Stimulated activated CD8-positive, alpha-beta memory T cell treated with anti-CD3 and anti-CD28 coated beads, Interleukin-4, amount 100 ng/mL, for 1 hour (primary cell): ENCODE measurements at places on chromosomes 4 and X.

DNA sequence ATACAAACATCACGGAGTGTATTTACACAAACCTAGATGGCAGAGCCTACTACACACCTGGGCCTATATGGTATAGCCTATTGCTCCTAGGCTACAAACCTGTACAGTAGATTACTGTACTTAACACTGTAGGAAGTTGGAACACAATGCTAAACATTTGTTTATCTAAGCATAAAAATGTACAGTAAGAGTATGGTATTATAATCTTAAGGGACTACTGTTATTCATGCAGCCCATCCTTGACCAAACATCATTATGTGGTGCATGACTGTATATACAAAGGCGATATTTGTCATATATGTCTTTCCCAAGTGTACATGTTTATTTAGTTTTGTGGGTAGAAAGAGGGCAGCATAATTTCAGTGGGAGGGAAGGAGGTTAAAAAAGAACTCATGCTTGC is 177.7 kb upstream of the FSTL5 start:
- no peak for DNase-seq

GRCh38 chr4:73730292-73730691 is 10.1 kb upstream of the CXCL8 start:
- no peak for DNase-seq

- no peak for DNase-seq
Observed at GRCh38 chr4:138789796-138790195, 225.8 kb upstream of the NOCT start.

DNA sequence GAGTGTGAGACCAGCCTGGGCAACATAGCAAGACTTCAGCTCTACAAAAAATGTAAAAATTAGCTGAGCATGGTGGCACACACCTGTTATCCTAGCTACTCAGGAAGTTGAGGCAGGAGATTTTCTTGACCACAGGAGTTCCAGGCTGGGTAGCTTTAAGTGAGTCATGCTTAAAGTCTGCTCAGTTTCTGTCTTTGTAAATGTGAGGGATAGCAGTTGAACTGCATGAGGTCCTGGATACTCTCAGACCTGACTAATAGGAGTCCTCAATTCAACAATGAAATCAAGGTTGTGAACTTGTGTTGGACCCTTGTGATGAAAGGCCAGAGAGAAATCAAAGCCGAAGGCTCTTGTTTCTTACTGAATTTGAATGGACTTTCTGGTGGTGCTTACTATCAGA is 45.2 kb downstream of the STARD8 start:
- DNase-seq: no peak

DNA sequence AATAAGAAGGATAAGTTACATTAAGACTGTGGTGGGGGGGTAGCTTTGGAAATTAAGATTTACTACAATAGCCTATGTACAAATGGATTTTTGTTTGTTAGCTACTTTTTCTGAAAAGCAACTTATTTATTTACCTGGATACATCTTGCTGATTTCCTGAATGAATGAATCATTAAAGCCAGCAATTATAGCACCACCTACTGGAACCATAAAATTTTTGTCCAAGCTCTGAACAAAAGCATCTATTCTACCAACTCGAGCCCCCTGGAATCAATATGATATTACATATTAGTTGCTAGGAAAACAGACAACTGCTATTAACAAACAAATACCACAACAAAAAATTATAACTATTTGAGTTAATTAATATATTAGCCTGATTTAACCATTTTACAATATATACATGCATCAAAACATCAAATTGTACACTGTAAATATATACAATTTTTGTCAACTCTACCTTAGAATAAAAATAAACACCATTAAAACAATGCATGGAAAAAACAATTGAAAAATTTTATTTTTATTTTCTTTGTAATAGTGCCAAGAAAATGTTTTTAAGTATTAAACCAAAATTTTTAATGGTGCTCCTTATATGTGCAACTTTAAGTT is 15.3 kb downstream of the SEPSECS start:
- DNase-seq: no peak

- no peak for DNase-seq
Observed at GRCh38 chrX:9609499-9609898, 144.6 kb downstream of the TBL1X start.

DNA sequence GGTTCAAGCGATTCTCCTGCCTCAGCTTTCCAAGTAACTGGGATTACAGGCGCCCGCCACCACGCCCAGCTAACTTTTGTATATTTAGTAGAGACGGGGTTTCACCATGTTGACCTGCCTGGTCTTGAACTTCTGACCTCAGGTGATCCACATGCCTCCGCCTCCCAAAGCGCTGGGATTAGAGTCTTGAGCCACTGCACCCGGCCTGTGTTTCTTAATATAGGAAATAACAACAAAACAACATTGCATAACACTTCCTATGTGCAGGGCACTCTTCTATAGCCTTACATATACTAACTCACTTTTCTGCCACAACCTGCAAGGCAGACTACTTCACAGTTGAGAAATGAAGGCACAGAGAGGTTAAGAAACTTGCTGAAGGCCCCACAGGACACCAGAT is 12.8 kb upstream of the TMEM131L start:
- no peak for DNase-seq

GRCh38 chr4:174714393-174715211 is 114.4 kb downstream of the GLRA3 start:
- no peak for DNase-seq

DNA sequence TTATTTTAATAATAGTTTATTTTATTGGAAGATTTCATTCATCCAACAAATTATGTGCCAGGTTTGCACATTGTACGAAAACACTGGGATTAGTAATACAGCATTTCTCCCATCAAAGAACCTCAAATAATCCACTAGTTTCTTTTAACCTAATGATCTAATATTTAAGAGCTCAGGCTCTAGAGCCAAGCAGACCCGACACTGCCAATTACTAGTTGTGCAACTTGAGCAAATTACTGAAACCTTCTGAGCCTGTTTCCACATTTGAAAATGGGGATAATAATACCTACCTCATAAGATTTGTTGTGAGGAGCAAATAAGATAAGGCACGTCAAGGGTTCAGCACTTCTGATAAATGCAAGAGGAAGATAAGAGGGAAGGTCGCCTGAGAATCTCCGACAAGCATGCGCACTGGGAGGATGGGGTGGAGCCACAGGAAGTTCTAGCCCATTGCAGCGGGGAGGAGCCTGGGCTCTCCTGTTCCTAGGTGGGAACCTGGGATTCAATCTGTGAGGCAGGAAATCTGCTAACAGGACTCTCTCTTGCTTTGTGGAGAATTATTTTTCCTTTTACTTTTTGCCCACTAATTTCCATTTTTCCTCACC is 141.5 kb upstream of the SMAD1 start:
- no peak for DNase-seq

GRCh38 chr4:17797808-17798207 is 12.7 kb downstream of the DCAF16 start:
- DNase-seq: no peak

DNA sequence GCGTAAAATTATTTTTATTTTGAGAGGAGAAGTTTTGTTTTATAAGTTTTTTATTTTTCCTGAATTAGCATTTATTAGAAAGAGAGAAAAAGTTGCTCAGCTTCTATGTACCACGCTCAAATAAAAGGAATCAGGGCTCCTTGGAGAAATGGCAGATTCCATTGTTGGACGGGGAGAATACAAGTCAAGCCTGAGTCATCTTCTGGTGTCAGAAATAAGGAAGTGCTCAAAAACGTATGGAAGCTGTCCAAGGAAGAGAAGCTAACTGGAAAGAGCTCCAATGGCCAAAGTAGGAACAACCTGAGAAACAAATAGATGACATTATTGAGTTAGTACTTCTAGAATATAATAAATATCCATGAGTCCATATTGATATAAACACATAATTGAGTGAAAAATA is 89.3 kb upstream of the NEIL3 start:
- DNase-seq: no peak

DNA sequence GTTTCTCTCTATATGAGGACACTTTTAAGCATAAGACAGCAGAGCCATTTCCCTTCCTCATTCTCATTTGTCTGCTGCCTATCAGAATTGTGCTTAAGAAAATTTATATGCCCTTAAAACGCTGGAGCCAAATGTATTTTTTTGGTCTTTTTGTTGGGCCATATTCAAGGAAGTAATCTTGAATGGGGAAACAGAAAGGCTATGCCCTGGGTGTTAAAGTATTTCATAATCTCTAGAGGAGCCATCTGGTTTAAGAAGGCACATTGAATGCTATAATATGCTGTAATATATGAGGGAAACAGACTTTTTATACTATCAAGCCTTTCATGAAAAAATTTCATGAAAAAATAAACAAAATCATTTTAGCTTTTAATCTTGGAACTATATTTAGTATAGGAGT is 4.3 kb downstream of the DMD start:
- no peak for DNase-seq

- no peak for DNase-seq
Observed at GRCh38 chrX:135327299-135327698, 18.0 kb downstream of the ETDC start.

DNA sequence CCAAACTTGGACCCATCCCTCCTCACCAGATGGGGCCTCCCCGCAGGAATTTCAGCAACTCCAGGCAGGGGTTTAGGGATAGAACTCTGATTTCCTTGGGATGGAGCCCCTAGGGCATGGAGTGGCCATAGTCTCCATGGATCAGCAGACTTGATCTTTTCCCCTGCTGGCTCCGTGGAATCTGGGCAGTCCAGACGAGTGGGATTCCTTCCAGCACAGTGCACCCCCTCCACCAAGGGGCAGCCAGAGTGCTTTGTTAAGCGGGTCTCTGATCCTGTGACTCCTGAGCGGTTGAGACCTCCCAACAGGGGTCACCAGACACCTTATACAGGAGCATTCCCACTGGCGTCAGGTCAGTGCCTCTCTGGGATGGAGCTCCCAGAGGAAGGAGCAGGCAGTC is 40.4 kb downstream of the ENPP6 start:
- DNase-seq: no peak

- no peak for DNase-seq
Observed at GRCh38 chr4:173128199-173128890, 40.3 kb upstream of the GALNT7 start.

- no peak for DNase-seq
Observed at GRCh38 chrX:936979-937769, 275.3 kb downstream of the CRLF2 start.

- DNase-seq: no peak
Observed at GRCh38 chr4:124708517-124709300, 3.8 kb downstream of the ANKRD50 start.

DNA sequence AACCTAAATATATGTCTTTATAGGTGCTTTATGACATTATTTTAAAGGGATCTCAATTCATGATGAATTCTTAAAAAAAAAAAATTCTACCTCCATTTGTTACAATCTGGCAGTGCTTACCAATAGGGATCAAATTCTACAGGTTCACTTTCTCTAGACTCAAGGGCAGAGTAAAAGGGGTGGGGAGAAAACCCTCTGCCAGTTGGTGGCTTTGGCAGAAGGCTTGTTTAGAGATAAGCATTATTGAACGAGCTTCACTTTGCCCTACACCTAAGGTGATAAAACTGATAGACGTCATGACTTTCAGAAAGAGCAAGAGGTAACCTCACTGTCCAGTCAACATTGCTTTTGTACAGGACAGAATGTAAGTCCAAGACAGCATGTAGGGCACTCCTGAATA is 53.6 kb downstream of the OSTC start:
- DNase-seq: no peak

DNA sequence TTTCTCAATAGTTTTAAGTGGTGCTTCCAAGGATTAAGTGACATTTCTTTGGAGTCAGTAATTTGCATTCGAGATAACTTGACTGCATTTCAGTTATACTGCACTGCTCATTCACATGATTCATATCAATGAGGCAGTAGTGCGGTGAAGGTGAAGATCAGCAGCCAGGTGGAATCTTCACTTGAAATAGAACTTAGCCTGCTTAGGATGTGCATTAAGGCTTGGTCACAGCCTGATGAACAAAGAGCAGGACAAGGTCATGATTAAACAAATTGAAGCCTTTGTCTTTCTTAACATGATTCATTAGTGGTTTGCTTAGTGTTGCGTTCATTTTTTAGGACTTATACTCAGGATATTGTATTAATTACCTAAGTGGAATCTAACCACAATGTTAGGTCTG is 212.1 kb upstream of the GALNTL6 start:
- DNase-seq: no peak

- DNase-seq: no peak
Observed at GRCh38 chrX:48665991-48666390, 17.6 kb upstream of the WAS start.

- DNase-seq: no peak
Observed at GRCh38 chr4:139633661-139634060, 32.0 kb upstream of the MGST2 start.

- no peak for DNase-seq
Observed at GRCh38 chr4:172725581-172725980, 443.0 kb upstream of the GALNT7 start.

- no peak for DNase-seq
Observed at GRCh38 chr4:110475881-110476818, at the start of gene ENPEP. Gene ENPEP (plus strand): TSS chr4:110476155. CDS start chr4:110476415, 260 bp downstream.

GRCh38 chr4:151043803-151044515 is 28.9 kb upstream of the LRBA start:
- no peak for DNase-seq

GRCh38 chr4:107131295-107131694 is 95.2 kb upstream of the DKK2 start:
- no peak for DNase-seq
